ENCODE measurements at places on chromosomes 3 and 15.

- DNase-seq, result no peak
These were observed 429.6 kb downstream of the LPP start for GRCh38 chr3:188583341-188584161.

- peak; percentile 86 for DNase-seq
These were observed 29.4 kb downstream of the LYSMD4 start for GRCh38 chr15:99703603-99704443.

GRCh38 chr15:93570527-93570926 lies 481.5 kb upstream of the RGMA start:
- no peak for DNase-seq

GRCh38 chr3:40054568-40055222 lies 245.3 kb downstream of the MYRIP start:
- DNase-seq, result peak; percentile 5

DNA sequence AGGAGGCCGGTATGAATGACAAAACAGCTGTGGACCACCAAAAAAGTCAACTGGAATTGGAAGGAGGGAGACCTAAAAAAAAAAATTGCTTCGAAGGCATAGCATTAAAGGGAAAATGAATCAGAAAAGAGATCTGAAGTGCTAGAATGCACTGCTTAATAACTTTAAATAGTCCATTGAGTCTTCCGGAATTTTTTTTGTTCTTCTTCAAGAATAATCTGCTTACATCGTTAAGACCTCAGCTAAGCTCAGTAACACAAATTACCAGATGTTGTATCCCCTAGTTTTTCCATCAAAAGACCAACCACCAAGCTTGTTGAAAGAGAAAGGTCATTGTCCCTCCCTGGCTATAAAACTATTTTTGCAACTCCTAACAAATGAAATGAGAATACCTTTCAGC lies 560.5 kb downstream of the NR2F2 start:
- DNase-seq, result no peak

GRCh38 chr15:70347321-70348225 lies 249.9 kb upstream of the TLE3 start:
- no peak for DNase-seq

DNA sequence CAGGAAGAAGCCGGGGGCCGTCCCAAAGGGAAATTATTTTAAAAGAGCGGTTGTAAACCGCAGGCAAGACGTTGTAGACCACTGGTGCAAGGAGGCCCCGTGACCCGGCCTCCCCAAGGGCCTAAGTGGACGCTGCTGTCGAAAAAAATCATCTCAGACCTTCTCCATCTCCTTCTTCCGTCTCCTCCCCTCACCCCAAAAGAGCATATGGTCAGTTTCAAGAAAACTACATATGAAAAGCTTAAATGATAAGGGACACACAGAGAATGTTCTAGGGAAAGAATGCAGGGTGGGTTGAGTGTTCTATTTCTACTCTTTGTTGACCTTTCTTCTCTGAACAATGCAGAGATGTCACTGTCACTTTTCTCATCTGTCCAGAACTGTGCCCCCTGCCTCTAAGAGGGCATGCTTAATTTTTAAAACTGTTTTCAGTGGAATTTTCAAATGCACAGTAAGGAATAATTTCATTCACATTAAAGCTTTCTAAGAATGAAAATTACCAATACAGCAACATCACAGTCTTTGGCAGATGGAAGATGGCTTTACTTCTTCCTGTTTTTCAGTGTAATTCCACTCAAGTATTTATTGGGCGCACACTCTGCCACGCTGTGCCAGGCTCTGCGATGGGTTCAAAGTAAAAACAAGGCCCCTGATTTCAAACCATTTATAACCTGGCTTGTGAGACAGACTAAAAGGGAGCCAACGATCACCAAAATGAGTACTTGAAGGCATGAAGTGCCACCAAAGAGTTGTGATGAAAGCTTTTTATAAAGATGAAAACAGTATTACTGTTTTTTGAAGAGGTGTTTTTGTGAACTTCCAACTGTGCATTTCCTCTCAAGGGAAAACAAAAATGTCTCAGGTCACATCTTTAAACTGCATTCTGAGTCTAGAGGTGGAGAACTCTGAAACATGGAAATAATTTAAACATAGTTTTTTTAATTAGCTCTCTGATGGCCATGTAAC lies 891 bp upstream of the TOP2B start:
- DNase-seq, result no peak

GRCh38 chr3:128328546-128329458 lies 137.9 kb downstream of the DNAJB8 start:
- DNase-seq, result no peak

DNA sequence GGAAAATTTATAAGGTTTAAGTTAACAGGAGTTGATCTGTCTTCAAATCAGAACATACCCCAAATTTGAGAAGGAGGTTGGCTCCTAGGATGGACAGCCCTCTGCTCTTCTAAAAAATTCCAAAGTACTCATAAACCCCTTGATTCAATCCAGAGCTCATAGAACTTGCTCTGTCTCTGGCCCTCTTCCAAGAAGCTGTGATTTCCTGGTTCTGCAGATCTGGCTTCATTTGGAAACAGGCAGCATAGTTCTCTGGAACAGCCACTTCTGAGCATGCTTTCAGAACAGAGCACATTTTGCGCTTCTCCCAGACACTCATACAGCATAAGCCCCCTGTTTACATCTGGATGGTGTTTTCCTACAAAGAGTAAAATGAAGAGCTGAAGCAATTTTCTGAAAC lies 96.7 kb downstream of the KBTBD8 start:
- DNase-seq, result no peak

DNA sequence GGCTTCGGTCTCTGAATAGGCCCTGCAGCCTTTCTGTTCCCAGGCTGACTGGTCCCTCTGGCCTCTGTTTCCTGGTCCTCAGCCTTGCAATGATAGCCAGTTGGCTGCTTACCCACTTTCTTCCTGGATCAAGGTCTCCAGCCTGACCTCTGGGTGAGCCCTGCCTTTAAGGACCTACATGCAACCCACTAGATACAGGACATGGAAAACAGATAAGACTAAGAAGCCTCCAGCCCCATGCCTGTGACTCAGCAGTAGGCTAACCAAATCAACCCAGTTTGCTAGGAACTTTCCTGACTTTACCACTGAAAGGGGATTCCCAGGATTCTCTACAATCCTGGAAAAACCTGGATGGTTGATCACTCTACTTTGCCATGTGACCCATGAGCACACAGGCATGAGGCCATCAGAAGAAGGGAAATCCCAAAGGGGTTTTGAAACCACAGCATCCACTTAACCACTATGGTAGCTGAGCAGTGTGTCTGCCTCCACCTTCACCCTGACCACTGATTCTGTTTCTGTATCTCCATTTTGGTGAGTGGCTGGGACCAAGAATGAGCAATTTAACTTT lies 188.1 kb downstream of the CHST2 start:
- DNase-seq, result peak; percentile 32

- peak; percentile 38 for DNase-seq
These were observed 104.1 kb downstream of the PGPEP1L start for GRCh38 chr15:98903377-98904018.

- no peak for DNase-seq
These were observed 55.2 kb downstream of the CCDC66 start for GRCh38 chr3:56612146-56612545.

DNA sequence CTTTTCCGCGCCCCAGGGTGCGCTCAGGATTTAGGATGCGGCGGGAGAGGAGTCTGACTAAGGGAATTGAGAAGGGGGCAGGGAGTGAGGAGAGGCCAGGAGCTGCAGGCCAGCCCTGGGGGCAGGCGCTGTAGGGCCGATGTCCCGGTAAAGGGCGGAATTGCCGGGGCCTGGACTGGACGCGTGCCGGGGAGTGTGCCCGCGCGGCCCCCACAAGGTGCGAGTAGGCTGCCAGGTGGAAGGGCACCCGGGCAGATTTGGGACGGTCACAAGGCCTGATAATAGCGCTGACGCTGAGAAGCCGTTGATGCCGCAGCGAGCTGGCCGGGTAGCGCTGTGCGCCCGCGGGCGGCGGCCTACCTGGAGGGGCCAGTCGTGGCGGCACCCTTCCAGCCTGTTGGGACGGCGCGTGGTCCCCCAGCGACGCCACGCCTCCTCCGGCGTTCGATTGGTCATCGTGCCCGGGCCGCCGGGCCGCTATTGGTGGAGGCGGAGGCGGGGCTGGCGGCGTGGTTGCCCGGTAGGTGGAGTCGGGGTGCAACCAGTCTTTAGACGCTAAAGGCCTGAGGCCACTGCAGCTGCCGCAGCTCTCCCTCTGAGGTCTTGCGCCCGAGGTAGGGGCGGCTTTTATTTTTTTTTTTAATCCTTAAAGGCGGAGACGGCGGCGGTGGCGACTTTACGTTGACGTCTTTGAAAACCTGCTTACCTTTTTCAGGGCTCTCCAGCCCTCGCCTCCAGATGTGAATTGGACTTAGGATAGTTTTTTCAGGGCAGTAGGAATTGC lies 903 bp downstream of the SLC25A38 start:
- peak; percentile 53 for DNase-seq

- no peak for DNase-seq
These were observed 32.0 kb downstream of the TRPM1 start for GRCh38 chr15:31069360-31070000.

DNA sequence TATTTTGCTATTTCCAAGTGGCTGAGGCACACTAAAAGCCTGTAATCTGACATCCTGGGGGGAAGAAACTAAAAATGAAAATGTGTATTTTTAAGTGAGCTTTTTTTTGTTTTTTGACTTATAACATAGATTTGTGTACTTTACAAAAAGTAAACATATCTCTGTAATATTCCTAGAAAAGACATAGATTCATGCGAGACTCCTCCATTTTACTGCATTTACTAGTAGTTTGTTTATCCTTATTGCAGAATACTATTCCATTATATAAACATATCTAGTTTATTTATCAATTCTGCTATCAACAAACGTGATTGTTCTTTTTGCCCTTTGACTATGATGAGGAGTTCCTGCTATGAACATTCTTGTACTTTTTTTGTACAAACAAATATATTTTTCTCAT lies 67.8 kb upstream of the PLSCR5 start:
- no peak for DNase-seq

GRCh38 chr15:26298659-26299170 lies 435.6 kb upstream of the ATP10A start:
- no peak for DNase-seq

DNA sequence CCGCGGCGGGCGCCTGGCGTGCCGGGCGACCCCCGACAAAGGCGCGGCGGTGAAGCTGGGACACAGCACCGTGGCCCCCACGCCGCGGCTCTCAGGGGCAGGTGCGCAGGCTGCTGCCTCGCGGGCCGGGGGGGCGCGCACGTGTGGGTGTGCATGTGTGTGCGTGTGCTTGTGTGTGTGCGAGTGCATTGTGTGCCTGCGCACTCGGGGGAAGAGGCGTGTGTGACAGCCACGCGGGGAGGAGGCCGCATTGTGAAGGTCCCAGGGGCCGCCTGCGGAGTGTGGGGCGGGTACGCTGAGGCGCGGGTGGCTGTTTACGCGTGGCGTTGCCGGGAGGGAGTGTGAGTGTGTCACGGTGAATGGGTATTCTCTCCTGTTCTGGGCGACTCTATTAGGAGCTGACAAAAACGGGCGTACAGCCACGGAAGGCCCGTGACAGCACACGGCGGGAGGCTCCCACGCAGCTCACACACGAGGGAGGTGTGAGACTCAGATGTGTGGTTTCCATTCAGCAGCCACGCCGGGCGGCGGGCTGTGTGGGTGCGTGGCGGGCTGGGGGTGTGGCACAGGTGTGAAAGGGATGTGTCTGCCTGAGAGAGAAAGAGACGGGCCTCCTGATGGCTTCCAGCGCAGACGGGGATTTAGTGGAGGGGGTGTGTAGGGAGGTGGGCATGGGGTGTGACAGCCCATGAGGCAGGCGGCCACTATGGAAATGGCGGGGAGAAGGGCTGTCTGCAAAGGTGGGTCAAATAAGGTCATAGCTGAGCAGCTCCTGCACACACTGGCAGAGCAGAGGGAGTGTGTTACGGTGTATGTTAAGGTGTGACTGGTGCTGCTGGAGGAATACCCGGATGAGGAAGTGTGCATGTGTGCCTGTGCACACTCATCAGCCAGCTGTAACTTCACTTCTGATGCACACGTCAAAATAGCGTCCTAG lies 750 bp downstream of the PODXL2 start:
- DNase-seq, result no peak

GRCh38 chr3:172515130-172515918 lies 7.9 kb downstream of the TNFSF10 start:
- no peak for DNase-seq

GRCh38 chr3:155335724-155336354 lies 42.4 kb upstream of the STRIT1 start:
- DNase-seq, result no peak

GRCh38 chr3:31230425-31231223 lies 302.1 kb upstream of the STT3B start:
- no peak for DNase-seq

DNA sequence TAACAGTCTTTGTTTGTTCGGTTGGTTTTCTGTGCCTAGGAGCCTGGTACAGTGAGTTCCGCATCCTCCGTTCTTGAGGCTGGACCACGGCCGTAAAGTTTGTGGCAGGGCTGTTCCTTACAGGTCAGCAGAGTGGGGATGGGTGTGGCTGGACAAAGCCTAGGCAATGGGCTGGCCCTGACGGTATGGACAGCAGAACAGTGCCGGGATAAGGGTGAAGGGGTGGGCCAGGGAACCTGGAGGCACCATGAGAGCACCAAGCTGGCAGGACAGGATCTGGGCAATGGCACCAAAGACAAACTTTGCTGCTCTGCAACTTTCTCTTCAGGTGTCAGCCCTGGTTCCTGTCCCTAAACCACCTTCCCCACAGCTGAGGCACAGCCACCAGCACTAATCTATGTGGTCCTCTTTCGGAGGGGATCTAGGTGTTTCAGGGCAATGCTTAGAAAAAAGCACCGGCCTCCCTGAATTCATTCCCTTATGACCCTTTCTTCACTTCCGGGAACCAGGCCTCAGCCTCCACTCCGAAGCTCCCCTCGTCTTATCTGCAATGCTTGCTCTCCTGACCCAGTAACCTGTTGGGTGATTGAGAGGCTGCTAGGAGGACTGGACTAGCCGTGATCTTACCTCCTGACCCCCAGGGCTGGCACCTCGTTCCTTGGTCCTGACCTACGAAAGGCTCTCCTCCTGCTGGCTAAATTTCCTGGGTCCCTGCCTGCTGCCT lies 54.4 kb downstream of the KLHL6 start:
- DNase-seq, result no peak

- DNase-seq, result peak; percentile 22
These were observed 7.3 kb downstream of the TMEM158 start for GRCh38 chr3:45218578-45219390.

- no peak for DNase-seq
These were observed 138.4 kb downstream of the NSMCE3 start for GRCh38 chr15:29130951-29131839.

DNA sequence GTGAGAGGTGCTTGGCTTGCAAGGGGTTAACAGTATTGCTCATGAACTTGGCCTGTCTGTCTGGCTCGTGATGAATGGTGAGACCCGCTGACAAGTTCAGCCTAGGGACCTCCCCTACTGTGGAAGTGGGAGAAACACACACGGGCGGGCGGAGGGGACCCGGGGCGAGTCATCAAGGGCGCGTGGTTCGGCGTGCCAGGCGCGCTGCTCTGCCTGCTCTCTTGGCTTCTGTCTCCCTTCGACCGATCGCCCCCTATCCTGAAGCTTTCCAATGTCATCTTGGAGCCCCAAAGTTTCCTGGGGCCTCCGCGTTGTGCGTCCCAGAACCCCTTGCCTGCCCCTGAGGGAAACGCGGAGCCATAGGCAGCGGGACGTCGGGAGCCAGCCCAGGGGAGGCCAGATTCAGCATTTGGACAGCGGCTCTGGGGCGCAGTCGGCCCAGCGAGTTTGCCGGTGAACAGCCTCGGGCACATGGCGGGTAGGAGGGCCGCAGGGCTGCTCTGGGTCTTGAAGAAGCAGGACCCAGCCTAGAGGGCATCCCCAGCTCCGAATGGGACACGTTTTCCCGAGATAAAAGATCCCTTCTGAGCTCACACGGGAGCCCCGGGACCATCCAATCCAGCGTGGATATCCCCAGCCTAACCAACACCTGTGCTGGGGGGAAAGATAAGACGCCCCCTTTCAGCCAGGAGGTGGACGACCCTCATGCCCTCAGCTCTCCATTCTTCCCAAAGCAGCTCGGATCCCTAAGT lies 27.0 kb upstream of the POLG start:
- DNase-seq, result no peak
